Heart left ventricle (tissue), 16 donors: ENCODE measurements at places on chromosomes 16 and 17. TPM values are rescaled to one million over a fixed set of nuclear protein-coding genes. Genes with fewer than 3 reads are reported as not detected.
A peak's percentile ranks its signal among the peaks of the same experiment; 100 is the strongest.

DNA sequence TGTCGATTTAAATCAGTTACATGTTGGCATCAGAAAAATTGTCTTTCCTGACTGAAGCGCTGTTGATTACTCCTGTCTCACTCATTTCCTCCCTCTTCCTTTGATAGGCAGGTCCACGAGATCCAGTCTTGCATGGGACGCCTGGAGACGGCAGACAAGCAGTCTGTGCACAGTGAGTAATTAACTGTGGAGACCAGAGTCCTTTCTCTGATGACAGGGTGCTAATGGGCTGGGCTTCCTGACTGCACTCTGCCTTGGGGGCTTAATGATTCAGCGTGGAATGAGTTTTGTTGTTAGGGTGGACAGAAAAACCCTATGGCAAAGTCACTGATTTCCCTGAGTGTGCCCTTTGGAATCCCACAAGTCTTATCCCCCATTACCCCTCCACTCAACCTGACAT lies 6.5 kb downstream of the GOSR2 start:
- DNase-seq: no peak
- no peaks in the 10 kb centered on the region for H3K27me3 ChIP-seq
- no peak overlapping the region for H3K27ac ChIP-seq

- H3K27ac ChIP-seq: no peak overlapping the region
- H3K27me3 ChIP-seq: no peaks in the 10 kb centered on the region
- H3K36me3 ChIP-seq: no peaks in the 10 kb centered on the region
- H3K4me3 ChIP-seq: no peak overlapping the region
- peaks cover 17% of the 10 kb centered on the region for H3K4me1 ChIP-seq
Measured at GRCh38 chr17:4318186-4318585, 48.3 kb downstream of the UBE2G1 start.

DNA sequence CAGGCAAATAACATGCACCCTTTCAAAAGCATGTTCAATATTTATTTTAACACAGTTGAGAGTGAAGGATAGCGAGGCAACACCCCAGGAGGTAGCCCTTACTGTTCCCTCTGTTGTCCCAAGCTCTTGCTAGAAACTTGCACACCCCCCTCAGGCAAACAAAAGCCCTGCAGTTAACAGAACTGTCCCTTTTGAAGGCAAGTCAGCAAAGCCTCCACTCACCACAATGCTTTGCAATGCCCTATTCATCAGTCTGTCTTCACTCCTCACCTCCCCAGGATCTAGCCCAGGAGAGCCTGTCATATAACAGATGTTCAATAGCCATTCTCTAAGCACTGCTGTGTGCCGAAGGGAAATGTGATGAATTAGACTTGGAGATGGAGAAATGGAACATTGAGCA lies 3.5 kb upstream of the CNEP1R1 start:
- no peaks in the 10 kb centered on the region for H3K36me3 ChIP-seq
- no peak for DNase-seq
- H3K4me1 ChIP-seq: peaks cover 9% of the 10 kb centered on the region
- no peak overlapping the region for H3K4me3 ChIP-seq
- H3K27me3 ChIP-seq: peaks cover 5% of the 10 kb centered on the region

- no peaks in the 10 kb centered on the region for H3K4me1 ChIP-seq
- no peak for DNase-seq
Measured at GRCh38 chr16:57126411-57126810, 34.0 kb downstream of the CPNE2 start.

GRCh38 chr17:1593630-1593931 lies 31.0 kb upstream of the PITPNA start:
- H3K27ac ChIP-seq: no peak overlapping the region
- no peaks in the 10 kb centered on the region for H3K4me1 ChIP-seq
- no peaks in the 10 kb centered on the region for H3K36me3 ChIP-seq
- no peak overlapping the region for H3K4me3 ChIP-seq
- no peak for DNase-seq
- H3K27me3 ChIP-seq: no peaks in the 10 kb centered on the region

DNA sequence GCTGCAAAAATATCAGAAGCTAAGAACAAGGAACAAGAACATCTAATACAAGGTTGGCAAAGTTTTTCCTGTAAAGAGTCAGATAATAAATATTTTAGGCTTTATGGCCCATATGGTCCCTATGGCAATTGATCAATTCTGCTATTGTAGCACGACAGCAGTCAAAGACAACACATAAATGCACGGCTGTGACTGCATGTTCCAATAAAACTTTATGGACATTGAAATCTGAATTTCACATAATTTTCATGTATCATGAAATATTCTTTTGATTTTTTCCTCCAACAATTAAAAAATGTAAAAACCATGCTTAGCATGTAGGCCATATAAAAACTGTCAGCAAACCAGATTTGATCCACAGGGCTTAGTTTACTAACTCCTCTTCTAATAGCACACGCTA lies 10.5 kb upstream of the RNF43 start:
- H3K4me1 ChIP-seq: no peaks in the 10 kb centered on the region
- no peak for DNase-seq
- H3K27ac ChIP-seq: no peak overlapping the region
- no peak overlapping the region for H3K4me3 ChIP-seq
- H3K27me3 ChIP-seq: peaks cover 11% of the 10 kb centered on the region

GRCh38 chr16:10988164-10988803 lies 43.9 kb downstream of the CLEC16A start:
- peaks cover 17% of the 10 kb centered on the region for H3K36me3 ChIP-seq
- no peak for DNase-seq
- no peak overlapping the region for H3K4me3 ChIP-seq
- H3K4me1 ChIP-seq: no peaks in the 10 kb centered on the region
- no peaks in the 10 kb centered on the region for H3K27me3 ChIP-seq

- H3K27me3 ChIP-seq: no peaks in the 10 kb centered on the region
- H3K27ac ChIP-seq: no peak overlapping the region
- H3K4me1 ChIP-seq: no peaks in the 10 kb centered on the region
- DNase-seq: no peak
- no peak overlapping the region for H3K4me3 ChIP-seq
- no peaks in the 10 kb centered on the region for H3K36me3 ChIP-seq
Measured at GRCh38 chr16:47916266-47916665, 239.5 kb downstream of the ABCC12 start.

GRCh38 chr16:66618588-66619375 lies 14.3 kb downstream of the CMTM3 start:
- peaks cover 20% of the 10 kb centered on the region for H3K36me3 ChIP-seq
- peak overlapping the region; percentile 29 for H3K27ac ChIP-seq
- H3K27me3 ChIP-seq: no peaks in the 10 kb centered on the region
- DNase-seq: no peak
- no peak overlapping the region for H3K4me3 ChIP-seq
- peaks cover 20% of the 10 kb centered on the region for H3K4me1 ChIP-seq

- H3K27me3 ChIP-seq: no peaks in the 10 kb centered on the region
- no peak overlapping the region for H3K4me3 ChIP-seq
- H3K27ac ChIP-seq: no peak overlapping the region
- DNase-seq: no peak
- H3K4me1 ChIP-seq: peaks cover 26% of the 10 kb centered on the region
- H3K36me3 ChIP-seq: no peaks in the 10 kb centered on the region
Measured at GRCh38 chr16:12334852-12335251, 358.3 kb downstream of the SNX29 start.

DNA sequence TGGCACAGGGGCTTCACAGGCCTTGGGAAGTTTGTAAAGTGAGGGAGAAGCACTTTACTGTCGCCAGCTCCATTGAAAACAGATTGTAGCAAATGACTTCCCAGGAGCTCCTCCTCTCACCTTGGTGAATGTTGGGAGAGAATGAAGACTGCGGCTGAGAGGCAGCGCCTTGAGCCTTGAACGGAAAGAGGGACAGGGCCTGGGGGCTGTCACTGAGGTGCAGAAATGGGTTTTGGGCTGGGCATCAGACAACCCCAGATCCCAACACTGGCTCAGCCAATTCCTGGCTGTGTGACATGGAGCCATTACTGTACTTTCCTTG lies 603 bp upstream of the MRTFB start:
- peak overlapping the region; percentile 76 for H3K4me3 ChIP-seq
- H3K4me1 ChIP-seq: peaks cover 19% of the 10 kb centered on the region
- H3K36me3 ChIP-seq: peaks cover 4% of the 10 kb centered on the region
- no peaks in the 10 kb centered on the region for H3K27me3 ChIP-seq

DNA sequence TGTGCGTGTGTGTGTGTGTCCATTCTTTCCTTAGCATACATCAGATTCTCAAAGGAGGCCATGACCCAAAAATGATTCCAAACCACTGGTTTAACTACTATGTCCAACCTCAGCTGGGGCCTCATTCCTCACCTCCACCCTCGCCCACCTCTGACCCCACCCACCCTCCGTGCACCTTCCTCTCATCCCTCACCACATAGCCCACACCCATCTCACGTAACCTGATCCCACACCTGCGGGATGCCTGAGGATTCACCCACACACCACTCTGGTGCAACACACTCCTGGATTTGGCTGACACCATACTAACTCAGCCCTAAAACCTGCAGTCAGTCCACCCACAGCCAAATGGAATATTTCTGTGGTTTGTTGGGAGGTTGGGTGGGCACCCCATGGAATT lies 3.3 kb upstream of the CSNK2A2 start:
- no peak overlapping the region for H3K4me3 ChIP-seq
- H3K4me1 ChIP-seq: peaks cover 11% of the 10 kb centered on the region
- H3K27ac ChIP-seq: no peak overlapping the region
- H3K36me3 ChIP-seq: peaks cover 3% of the 10 kb centered on the region
- no peak for DNase-seq

GRCh38 chr16:85583491-85584181 lies 29.5 kb upstream of the GSE1 start:
- H3K4me3 ChIP-seq: no peak overlapping the region
- peaks cover 14% of the 10 kb centered on the region for H3K4me1 ChIP-seq
- H3K36me3 ChIP-seq: no peaks in the 10 kb centered on the region
- no peak overlapping the region for H3K27ac ChIP-seq

DNA sequence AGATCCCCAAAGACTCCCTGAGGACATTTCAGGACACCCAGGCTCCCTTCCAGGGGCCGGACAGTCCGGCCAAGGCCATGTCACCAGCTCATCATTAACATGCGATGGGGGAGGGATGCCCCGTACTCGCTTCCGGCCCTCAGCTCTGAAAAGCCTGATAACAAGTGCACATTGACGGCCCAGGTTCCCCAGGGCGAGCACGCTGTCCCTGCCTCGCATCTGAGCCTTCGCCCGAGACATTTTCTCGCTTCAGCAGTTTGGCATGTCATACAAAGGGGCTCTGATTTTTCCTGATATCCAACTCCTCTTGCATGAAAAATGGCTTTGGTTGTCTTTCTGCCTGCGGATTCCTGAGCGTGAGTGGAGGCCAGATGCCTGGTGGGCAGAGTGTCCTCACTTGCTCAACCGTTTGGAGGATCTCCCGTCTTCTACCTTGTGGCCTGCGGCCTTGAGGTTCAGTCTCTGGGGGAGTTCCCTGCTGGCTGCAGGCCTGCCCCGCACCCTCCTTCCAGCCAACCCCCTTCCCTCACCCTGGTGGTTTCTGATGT lies 14.1 kb downstream of the CACNG4 start:
- H3K27ac ChIP-seq: peak overlapping the region; percentile 13
- DNase-seq: peak; percentile 81
- peaks cover 16% of the 10 kb centered on the region for H3K4me1 ChIP-seq
- no peaks in the 10 kb centered on the region for H3K36me3 ChIP-seq

The FBXO39 gene
- 0.19 TPM for total RNA-seq

The CHP2 gene
- not detected for total RNA-seq

The PDIA2 gene
- total RNA-seq: 5.4 TPM

The TMC5 gene
- not detected for total RNA-seq

The CAMKK1 gene
- total RNA-seq: 4.0 TPM
